ENCODE measurements at places on chromosomes 12 and 14.

DNA sequence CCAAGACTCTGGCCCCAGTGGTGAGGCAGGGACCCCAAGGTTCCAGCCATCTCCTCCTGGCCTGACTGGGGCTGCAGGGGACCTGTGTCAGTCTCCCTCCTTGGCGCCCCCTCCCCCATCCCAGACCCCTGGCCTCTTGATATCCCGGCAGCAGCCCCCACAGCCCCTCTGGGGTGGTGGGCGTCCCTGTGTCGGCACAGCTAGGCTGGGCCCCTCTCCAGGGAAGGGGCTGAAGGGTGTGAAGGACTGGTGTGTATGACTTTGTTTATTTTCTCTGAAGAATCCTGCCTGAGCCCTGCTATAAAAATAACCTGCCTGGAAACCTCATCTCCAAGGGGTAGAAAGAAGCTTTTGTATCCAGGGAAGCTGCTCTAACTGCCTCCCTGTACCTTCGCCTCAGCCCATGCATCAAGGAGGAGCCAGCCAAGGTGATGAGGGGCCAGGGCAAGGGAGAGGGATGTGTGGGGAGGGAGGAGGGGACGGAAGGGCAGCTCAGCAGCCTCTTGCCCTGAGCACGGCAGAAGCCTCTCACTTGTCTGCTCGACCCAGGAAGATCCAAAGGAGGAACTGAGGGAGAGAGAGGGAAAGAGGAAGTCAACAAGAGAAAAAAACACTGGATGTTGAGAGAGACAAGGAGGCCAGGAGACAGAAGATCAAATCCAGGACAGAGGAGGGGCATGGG is 25.4 kb upstream of the COL2A1 start:
- no peak for DNase-seq

DNA sequence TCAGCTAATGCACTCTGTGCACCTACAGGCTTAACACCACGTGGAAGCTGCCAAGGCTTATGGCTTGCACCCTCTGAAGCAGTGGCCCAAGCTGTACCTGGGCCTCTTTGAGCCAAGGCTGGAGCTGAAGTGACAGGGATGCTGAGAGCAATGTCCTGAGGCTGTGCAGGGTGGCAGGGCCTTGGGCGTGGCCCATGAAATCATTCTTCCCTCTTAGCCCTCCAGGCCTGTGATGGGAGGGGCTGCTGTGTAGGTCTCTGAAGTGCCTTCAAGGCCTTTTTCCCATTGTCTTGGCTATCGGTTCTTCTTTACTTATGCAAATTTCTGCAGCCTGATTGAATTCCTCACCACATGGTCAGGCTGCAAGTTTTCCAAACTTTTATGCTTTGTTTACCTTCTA is 47.4 kb upstream of the TMTC1 start:
- no peak for DNase-seq

GRCh38 chr14:100950024-100950423 is 46.5 kb upstream of the RTL1 start:
- no peak for DNase-seq

- DNase-seq, result no peak
These were observed 18.9 kb downstream of the ITPK1 start for GRCh38 chr14:93096691-93097322.

DNA sequence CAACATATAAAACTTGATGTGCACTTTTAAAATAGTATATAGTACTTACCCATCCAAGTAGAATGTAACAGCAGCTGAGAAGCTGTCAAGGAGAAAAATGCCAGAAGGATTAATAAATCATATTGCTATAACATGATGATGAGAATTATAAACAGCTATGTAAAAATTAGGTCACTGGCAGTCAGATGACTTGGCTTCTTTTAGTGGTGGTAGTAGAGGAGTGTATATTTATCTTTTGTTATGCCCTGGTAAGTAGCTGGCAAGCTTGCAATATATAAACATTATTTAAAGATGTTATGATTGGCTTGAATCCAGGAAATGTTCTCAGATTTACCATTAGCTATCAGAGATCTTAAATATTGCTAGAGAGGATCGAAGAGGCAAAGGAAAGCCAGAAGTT is 471.0 kb upstream of the MGAT4C start:
- DNase-seq, result no peak

GRCh38 chr12:6884539-6884938 is 11.4 kb upstream of the SPSB2 start:
- no peak for DNase-seq

GRCh38 chr14:99946652-99947489 is 118.4 kb upstream of the EVL start:
- DNase-seq, result no peak

DNA sequence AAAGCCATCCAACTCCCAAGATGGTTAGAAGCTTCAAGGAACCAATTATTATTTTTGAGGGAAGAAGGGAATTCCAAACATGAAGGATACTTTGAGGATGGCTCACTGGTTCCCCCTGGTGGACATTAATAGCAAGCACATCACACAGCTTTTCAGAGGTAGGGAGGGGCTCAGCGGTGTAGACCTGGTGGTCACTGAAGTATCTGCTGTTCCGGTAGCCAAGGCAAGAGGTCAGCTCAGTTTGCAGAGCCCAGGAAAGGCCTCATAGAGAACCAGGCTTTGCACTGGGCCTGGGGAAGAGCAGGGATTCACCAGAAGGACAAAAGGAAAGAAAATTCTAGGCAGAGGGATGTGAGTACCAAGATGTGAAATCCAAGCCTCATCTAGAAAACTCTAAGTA is 118.7 kb downstream of the KSR2 start:
- DNase-seq, result no peak

DNA sequence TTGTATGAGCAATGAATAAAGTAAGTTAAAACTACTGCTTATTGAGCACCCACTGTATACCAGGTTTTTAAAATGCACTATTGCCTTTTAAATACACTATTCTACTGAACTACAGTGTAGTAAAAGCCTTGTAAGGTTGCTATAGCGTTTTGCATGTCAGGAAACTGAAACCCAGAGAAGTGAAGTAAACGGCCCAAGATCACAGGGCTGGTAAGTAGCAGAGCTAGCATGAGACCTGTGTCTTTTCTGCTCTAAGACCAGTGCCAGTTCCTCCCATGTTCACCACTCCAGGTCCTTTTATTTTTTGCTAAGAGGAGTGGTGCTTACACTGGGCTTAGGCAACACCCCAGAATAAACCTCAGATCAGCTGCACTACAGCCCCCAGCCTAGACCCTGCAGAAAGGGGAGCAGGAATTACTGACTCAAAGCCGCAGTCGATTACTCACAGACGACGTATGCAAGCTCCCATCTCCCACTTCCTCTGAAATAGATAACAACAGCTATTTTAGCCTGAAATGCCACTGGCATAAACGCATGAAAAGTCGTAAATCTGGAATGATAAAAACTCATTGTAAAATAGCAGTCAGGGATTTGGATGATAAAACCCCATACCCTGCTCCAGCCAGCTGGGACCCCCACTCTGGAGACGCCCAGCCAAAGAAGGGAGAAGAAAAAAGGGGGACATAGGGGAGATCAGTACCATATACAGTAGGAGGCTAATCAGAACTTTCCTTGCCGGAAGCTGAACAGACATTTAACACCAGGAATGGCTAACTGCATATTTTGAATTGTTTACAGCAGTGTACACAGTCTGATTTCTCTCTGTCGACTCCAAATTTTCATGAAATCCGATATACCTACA is 108.3 kb downstream of the NUAK1 start:
- no peak for DNase-seq

GRCh38 chr12:16611146-16611545 is 5.2 kb upstream of the LMO3 start:
- DNase-seq, result no peak

DNA sequence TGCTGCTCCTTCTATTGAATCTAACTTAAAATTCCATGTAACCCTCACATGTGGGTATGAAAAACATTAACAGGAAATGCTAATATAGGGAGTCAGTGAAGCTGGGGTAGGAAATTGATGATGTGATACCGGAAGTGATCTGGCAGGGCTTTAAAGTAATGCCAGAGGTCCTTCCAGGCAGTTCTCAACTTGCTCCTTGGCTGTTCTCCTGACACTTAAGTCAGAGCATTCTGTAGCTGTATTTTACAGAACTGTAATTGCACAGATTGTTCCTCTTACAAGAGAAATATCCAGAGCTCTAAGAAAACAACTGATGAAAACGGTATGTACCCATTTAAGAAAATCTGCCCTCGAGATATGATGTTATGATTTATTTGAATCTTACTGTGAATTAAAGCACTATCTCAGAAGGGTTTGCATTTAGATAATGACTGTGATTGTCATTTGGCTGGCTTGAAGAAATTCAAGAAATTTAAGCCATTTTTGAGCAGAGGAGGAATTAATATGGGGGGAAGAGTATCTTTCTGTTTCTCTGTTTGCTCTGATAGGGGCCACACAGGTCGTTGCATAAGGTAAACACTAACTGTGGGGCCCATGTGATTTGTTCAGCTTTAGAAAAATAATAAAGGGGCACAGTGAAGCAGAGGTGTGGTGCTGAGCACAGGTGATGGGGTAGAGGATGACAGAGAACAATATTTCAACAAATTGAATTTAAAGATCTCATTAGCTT is 88.4 kb downstream of the BBS10 start:
- no peak for DNase-seq

- no peak for DNase-seq
These were observed 124.2 kb downstream of the NPAS3 start for GRCh38 chr14:33062881-33063280.

DNA sequence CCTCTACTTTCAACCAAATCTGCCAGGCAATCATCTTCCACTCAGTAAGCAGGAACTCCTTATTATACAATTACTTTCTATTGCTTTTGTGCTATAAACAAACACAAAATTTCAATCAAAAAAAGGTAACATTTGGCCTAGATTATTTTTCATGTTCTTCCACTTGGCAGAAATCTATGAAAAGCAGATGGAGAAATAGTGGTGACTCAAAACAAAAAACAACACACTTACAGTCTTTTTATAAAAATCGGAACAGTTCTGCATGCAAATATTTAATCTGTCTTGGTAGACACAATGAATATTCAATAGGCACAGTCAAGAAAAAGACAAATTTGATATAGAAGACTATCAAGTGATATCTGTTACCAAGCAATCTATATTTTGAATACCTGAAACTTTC is 376.8 kb downstream of the RPS29 start:
- DNase-seq, result no peak

GRCh38 chr14:84520711-84521338 is 1009.1 kb upstream of the FLRT2 start:
- no peak for DNase-seq

- DNase-seq, result no peak
These were observed 55.5 kb downstream of the SLC16A7 start for GRCh38 chr12:59651229-59651920.

- no peak for DNase-seq
These were observed 5.6 kb downstream of the SIX1 start for GRCh38 chr14:60643463-60644314.

GRCh38 chr12:100114574-100114973 is 28.1 kb downstream of the BLTP3B start:
- DNase-seq, result no peak

DNA sequence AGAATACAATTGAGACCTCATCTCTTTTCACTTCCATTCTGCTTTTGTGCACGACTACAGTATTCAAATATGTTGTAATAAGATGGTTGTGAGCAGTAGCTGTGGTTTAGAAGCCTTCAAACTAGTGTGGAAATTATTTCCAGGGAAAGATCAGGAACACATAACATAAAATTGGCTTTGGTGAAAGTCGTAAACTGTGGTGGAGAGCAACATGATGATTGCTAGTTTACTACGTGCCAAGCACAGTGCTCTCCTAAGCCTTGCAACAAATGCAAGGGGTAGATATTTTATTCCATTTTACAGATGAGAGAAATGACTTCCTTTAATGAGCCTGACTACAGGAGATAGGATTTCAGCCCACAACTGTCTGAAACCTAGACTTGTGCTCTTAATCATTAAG is 172.4 kb upstream of the LMNTD1 start:
- DNase-seq, result no peak

GRCh38 chr12:40226705-40227104 is 1.9 kb downstream of the LRRK2 start:
- no peak for DNase-seq

DNA sequence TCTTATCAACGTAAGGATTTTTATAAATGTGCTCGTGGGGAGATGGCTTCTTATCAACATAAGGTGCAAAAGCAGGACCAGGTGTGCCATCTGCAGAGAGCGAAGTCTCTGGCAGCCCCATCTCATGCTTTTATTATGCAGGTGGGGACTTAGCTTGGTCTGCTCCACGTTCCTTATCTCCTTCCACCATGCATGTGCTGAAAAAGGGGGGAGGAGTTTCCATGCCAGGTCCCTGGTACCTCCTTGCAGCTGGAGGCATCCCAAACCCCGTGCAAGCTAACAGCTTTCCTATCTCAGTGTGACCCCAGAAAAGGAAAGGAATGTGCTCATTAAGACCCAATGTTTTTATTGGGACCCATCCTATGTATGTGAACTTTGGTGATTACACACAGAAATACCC is 608.5 kb downstream of the TMEM121 start:
- DNase-seq, result no peak

GRCh38 chr12:109764123-109764522 is 50.5 kb downstream of the FAM222A start:
- no peak for DNase-seq

- no peak for DNase-seq
These were observed 45.8 kb upstream of the TMEM132D start for GRCh38 chr12:129949651-129950050.

DNA sequence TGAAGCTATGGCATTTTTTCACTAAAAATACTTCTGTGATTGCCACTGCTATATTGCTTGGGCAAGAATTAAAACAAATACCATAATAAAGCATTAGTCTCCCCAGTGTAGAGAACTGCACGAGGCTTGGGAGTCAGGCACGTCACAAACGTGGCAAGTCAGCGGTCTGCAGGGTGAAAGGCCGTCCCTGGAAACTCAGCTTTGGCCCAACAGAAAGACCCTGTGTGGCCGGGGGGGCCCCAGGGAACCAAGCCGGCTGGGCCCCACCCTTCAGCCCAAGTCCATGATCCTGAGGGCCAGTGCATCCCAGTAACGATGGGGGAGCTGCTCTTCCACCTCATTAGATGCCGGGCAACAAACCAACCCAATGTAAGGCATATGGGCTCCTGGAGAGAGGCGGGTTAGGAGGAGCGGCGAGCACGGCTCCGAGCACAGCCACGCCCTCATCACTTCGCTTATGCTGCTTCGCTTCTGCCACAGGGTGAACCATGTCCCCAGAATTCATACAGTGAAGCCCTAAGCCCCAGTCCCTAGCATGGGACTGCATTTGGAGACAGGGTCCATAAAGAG is 50.9 kb upstream of the GPR68 start:
- DNase-seq, result no peak

DNA sequence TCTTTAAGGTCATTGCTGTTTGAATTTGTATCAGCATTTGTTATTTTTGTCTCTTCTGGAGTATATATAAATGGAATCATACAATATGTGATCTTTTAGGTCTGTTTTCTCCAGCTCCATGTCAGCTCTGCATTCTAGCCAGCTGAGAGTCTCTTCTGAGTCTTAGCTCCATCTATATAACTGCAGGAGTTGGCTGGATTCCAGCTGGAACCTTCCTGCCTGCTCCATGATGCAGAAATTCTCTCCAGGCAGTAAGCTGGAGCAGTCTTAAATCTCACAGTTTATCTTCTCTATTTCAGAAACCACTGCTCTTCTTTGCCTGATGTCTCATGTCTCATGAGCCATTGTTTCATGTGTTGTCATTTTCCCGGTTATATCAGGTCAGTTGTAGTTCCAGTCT is 827.6 kb downstream of the NRXN3 start:
- no peak for DNase-seq

GRCh38 chr12:113016796-113017195 is 38.5 kb downstream of the OAS2 start:
- DNase-seq, result no peak

Data from NK-92 treated with Interleukin-12 subunit alpha and Interleukin-12 subunit beta, amount 100 ng/mL, for 24 hours (cell line).